ENCODE measurements at places on chromosomes 16 and 17. TPM values are rescaled to one million over a fixed set of nuclear protein-coding genes. Genes with fewer than 3 reads are reported as not detected.

- no peak for DNase-seq
These were observed 15.4 kb downstream of the RTN4RL1 start for GRCh38 chr17:2009737-2010136.

GRCh38 chr16:30902029-30902972 is 5.9 kb downstream of the CTF1 start:
- no peak for DNase-seq

DNA sequence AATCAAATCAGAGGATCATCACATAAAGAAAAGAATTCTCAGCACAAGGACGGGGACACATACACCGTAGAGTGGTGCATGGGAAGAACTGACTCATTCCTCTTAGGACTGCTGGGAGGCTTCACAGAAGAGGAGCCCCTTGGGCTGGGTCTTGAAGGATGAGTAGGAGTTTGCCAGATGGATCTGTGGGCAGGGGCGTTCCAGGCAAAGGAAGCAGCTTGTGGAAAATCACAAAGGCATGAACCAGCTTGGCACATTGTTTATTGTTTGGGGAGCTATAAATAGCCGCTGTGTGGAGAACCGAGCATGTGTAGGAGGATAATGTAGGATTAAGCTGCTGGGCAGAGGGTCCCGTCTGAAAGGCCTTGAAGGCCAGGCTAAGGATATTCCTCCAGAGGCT is 5.1 kb upstream of the SLC16A11 start:
- no peak for DNase-seq

DNA sequence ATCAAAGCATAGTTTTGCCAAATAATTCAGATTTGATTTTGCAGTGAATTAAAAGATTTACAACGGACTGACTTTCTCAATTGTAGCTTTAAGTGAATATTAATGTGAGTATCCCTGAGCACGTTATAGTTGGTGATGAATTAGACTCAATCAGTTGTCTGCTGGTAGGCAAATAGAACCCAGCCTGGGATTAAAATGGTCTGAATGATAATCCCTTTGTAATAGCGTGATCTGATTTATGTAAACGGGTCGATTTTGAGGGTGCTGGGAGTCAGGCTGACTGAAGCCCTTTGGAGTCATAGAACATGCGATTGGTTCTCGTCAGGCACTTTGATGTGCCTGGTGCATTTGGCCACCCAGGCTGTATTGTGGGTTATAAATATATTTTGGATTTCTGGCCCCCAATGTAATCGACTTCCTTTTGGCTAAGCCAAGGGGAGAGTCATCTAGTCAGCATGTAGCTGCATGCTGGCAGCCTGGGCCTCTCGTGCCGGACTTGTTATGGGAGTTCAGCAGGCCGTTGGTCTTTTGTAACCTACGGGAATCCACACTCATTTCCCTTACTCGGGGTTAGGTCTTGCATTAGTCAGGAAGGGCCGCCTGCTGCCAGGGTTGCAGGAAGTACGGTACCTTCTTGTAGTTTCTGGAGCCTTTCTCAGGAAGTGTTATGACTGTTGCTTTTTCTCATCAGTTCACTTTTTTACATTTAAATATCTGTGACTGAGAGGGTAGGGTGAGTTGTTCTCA is 5.4 kb downstream of the PGS1 start:
- peak; percentile 94 for DNase-seq

DNA sequence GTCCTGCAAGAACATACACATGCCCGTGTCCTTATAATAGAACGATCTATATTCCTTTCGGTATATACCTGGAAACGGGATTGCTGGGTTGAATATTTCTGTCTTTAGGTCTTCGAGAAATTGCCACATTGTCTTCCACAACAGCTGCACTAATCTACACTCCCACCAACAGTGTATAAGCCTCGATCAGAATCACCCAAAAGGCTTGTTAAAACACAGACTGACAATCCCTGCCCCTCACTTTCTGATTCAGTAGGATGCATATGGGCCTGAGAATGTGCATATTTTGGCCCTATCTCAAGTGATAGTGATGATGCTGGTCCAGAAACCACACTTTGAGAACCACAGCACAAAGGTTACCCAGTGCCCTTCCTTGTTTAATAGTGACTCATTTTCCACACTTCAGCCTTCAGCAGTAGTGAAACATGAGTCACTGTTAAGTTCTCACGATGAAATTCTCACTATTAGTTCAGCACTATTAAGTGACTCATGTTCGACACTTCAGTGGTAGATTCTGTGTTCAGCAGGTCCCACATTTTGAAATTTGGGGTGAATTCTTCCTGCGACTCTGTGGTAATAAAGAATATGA is 215.6 kb downstream of the GRIN2A start:
- DNase-seq, result no peak

- no peak for DNase-seq
These were observed 31.9 kb upstream of the ANKFY1 start for GRCh38 chr17:4295686-4296085.

GRCh38 chr16:23371368-23371767 is 69.3 kb downstream of the SCNN1B start:
- DNase-seq, result no peak

- DNase-seq, result no peak
These were observed 59.8 kb downstream of the MRM1 start for GRCh38 chr17:36661047-36661666.

- DNase-seq, result no peak
These were observed 14.6 kb downstream of the COTL1 start for GRCh38 chr16:84603140-84603816.

- DNase-seq, result no peak
These were observed 19.5 kb downstream of the MPHOSPH6 start for GRCh38 chr16:82150549-82150948.

DNA sequence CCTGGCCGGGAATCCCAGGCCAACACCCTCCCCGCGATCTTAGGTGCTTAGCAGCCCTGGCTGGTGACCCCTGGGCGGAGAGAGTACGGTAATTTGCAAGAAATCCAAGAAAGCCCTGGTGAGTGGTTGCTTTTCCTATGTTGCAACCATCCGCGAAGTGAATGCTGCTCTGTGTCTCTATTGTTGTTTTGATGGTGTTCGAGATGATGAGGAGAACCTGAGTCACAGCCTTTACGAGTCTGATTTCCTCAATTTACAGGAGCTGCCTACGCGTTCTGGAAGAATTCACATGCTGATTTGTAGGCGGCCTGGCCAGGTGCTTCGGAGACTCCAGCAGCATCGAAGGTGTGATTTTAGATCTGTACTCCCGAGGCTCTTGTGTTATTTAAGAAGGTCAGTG is 63.3 kb downstream of the TMEM235 start:
- DNase-seq, result no peak

DNA sequence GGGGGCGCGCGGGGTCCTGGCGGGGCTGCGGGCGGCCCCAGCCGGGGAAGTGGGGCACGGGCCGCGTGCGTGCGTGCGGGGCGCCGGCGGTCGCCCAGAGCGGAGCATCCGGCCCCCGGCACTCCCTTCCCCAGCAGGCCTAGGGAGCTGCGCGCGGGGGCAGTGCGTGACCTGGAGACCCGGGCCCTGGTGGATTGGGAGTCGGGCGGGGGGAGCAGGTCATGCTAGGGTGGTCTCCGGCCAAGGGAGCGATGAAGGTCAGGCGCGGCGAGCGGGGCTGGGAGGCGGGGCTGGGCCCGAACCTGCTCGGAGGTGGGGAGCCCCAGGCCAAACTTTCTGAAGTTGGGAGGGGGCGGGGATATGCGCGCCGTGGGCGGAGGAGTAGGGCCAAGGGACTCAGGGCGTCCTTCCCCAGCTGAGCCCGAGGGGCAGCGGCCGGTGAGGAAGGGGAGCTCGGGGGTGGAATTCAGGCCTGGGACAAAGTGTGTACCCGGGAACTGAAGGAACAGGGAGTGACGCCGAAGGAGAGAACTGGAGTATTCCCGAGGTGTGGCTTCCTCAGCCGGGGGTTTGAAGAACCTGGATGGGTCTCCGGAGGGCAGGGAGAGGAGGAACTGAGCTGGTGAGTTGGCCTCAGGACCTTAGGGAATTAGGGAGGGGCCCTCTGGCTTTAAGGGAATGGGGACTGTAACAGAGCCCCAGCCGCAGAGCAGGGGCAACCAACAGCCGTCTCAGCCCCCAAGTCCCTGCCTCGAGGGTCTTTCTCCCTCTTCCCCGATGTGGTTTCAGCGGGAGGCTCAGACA is 589 bp downstream of the XYLT2 start:
- DNase-seq, result no peak

DNA sequence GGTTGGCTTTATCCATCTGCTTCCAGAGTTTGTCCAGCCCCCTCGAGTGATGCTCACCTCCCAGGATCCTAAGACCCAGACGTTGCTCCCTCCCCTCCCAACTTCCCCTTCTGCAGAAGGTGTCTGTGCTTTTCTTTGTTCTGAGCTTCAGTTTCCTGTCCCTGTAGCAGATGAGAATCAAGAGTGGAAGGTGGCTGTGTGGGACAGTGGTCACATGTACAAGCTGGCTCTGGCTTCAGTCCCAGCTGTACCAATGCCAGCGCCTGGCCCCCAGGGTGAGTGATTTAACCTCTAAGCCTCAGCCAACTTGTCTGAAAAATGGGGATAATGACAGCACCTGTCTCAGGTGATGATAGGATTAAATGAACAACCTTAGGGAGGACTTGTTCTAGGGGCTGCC is 7.7 kb downstream of the PRR15L start:
- no peak for DNase-seq

DNA sequence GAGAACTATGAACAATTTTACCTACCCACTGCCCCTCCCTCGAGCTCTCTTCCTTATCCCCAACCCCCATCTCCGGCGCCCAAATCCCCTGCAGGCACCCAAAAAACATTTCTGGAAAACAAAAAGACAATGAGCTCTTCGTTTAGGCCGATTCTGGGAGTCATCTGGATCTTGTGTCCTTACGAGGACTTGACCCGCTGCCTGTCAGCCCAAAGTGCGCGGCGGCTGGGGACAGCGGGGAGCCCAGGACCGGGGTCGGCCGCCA is 524 bp downstream of the STRADA start:
- DNase-seq, result no peak

GRCh38 chr17:42428141-42428944 is 5.3 kb upstream of the CAVIN1 start:
- DNase-seq, result no peak

DNA sequence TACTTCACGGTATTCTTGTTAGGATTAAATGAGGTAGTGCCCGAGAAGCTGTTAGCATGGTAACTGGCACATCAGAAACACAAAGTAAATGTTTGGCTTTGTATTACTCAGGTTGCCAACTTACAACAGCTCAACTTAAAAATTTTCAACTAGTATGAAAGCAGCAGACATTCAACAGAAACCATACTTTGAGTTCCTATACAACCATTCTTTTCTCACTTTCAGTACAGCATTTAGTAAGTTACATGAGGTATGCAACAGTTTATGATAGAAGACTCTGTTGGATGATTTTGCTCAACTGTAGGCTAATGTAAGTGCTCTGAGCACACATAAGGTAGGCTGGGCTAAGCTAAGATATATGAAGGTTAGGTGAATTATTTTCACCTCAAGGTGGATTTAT is 7.7 kb downstream of the CENPN start:
- no peak for DNase-seq

- DNase-seq, result no peak
These were observed 3.3 kb downstream of the AXIN1 start for GRCh38 chr16:349211-349610.

- no peak for DNase-seq
These were observed 1.2 kb downstream of the JPT1 start for GRCh38 chr17:75152922-75153779.

DNA sequence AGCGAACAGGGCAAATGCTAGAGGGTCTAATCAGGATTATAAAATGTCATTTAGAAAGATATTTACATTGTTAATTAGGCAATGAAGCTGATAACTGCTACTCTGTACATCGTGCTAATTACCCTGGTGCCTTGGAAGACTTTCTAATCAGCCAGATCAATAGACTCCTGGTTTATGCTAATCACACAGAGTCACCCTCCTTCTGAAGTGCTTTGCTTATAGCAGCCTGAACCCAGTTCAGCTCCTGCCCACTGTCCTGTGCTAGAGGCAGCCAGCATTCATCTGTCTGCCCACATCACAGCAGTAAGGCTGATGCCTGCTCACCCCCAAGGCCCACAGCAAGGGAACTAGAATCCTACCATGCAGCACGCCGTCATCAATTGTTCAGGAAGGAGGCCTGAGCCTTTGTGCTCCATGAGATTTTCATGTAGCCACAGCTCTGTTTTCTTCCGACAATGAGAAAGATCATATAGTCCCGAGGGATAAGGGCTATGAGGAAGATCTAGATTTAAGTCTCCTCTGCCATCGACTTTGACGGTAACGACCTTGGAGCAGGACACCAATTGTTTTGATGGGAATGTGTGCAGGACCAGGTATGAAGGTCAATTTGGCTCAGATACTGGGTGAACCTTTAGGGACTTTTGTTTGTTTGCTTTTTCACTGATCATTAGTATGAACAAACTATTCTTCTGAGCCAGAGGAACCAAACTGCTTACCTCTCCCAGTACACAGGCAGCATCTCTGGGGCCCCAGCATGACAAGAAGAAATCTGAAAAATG is 12.5 kb upstream of the LYRM9 start:
- DNase-seq, result no peak

DNA sequence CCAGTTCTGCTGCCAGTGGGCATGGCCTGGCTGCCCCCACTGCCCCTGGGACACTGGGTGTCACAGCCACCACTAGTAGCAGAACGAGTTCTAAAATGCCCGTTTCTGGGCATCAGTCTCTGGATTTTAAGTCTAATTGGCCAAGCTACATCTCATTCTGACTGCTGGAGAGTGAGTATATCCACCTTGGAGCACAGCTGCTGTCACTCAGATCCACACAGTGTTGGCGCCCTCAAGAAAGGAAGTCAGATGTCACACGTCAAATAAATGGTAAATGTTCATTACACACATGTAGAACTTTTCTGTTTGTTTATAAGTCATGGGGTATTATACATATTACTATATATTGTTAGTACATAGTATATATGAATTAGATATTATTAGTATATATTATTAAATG is 19.4 kb downstream of the GNGT2 start:
- DNase-seq, result no peak

DNA sequence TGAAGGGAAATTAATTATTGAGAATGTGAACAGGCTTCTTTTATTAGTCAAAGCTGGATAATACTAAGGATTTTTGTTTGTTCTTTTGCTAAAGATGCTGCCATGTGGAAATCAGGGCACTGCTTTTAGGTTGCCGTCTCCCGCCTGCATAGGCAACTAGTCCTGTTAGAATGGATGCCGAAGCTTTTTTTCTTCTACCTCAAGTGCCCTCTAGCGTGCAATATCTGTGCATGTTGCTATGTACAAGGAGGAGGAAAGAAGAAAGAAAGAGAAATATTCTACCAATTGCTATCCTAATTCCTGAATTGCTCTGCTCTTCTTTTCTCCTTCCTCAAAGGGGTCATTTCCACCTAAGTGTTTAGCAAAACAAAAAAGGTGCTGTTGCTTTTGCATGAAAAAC is 5.2 kb upstream of the CDH8 start:
- no peak for DNase-seq

Gene KRTAP4-9
- total RNA-seq, result not detected

Gene HOXB2
- total RNA-seq, result 16.6 TPM

Gene C16orf74
- total RNA-seq, result 22.8 TPM

Gene G6PC1
- not detected for total RNA-seq

Gene SYT17
- total RNA-seq, result 5.8 TPM

Gene SAMD14
- 9.6 TPM for total RNA-seq

Gene SOX15
- total RNA-seq, result not detected

Gene PRMT7
- 43.3 TPM for total RNA-seq

Gene GJC1
- total RNA-seq, result 22.7 TPM

Gene MON1B
- 38.4 TPM for total RNA-seq

Gene CD300E
- not detected for total RNA-seq

Gene MAPK7
- total RNA-seq, result 36.8 TPM

Gene EFNB3
- 0.87 TPM for total RNA-seq

Gene ZMYND15
- total RNA-seq, result 0.06 TPM

Gene FLOT2
- total RNA-seq, result 124 TPM
